H1 (cell line): ENCODE measurements at places on chromosomes 3 and 15. TPM values are rescaled to one million over a fixed set of nuclear protein-coding genes. Genes with fewer than 3 reads are reported as not detected.

The SLC27A2 gene
- polyA plus RNA-seq, result 3.6 and 5.6 TPM in 2 replicates

The GP9 gene
- not detected in 2 replicates for polyA plus RNA-seq

GRCh38 chr3:14082108-14082657, 42.5 kb downstream of the CHCHD4 start:
- no peak overlapping the region for H3K27ac ChIP-seq
- no peaks in the 10 kb centered on the region for H3K4me1 ChIP-seq
- H3K4me3 ChIP-seq, result no peak overlapping the region
- no peak for DNase-seq

GRCh38 chr3:87436781-87437543, 160.6 kb upstream of the POU1F1 start:
- H3K27me3 ChIP-seq, result no peaks in the 10 kb centered on the region
- no peaks in the 10 kb centered on the region for H3K36me3 ChIP-seq
- H3K4me3 ChIP-seq, result no peak overlapping the region

DNA sequence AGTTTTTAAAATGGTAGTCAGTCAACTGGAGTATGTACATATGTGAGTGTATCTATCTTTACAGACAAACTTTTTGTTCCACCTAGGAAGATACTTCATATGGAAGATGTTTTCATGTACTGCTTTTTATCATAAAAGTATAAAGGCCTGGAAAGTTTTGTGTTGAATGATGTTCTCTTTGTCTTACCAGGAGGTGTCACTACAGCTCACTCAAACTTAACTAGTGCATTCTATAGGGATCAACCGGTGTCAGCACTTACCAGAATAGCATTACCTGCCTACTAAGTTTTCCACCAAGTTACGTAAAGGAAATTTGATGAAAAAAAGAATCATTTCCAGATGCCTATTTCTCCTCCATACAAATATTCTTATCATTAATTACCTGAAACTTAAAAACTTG, 522.6 kb upstream of the SEMA6D start:
- no peak overlapping the region for H3K4me3 ChIP-seq
- no peaks in the 10 kb centered on the region for H3K36me3 ChIP-seq
- H3K27ac ChIP-seq, result no peak overlapping the region
- DNase-seq, result no peak
- no peaks in the 10 kb centered on the region for H3K4me1 ChIP-seq
